8988T (cell line): ENCODE measurements at places on chromosomes 3 and 15.
A peak's percentile ranks its signal among the peaks of the same experiment; 100 is the strongest.

DNA sequence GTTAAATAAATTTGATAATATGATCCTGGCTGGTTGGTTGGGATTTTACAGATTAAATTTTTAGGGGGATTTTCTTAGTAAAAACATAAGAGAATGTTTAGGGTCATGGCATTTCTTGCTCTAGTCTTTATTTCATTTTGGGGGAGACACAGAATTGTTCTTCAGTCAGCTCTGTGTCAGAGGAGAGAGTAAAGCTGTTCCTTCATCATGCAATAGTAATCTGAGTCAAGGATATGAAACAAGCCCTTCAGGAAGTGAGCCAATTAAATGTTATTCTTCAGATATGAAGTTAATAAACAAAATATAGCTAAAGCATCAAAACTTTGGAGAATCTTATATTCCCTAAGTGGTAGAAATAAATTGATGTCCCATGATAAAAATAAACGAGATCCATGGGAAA, 22.9 kb upstream of the SLC4A7 start:
- no peak for DNase-seq

DNA sequence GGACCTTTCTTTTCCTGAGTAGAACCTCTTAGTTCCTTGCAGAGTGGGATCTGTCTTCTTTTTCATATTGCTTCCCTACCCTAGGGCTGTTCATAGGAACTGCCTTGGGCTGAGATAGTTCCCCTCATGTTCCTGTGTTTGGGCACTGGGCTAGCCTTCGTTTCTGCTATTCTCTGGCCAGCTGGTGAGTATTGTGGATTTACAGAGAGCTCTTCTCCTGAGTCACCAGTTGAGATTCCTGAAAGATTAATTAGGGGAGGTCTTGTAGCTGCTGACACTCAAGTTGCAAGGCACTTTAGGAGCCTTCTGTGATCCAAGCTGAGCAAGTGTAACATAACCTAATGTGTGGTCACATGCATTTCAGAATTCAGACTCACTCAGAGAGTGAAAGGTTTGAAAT, 30.7 kb downstream of the CHD2 start:
- no peak for DNase-seq

GRCh38 chr3:149180057-149180573, 41.5 kb downstream of the CP start:
- DNase-seq: peak; percentile 14

DNA sequence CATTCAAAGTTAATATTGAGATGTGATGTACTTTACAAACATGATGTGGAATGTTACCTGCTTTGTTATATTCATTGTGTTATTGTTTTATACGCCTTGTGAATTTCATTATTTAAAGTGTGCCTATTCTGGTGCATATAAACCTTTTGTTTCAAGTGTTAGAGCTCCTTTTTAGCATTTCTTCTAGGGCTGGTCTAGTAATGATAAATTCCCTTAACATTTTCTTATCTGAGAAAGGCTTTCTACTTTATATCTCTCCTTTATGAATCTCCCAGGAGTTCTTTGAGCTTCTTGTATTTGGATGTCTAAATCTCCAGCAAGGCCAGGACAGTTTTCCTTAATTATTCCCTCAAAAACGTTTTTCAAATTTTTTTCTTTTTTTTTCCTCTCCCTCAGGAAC, 1005.6 kb downstream of the IGSF11 start:
- DNase-seq: no peak

- DNase-seq: no peak
Observed at GRCh38 chr15:31483053-31483985, 156.7 kb downstream of the KLF13 start.

DNA sequence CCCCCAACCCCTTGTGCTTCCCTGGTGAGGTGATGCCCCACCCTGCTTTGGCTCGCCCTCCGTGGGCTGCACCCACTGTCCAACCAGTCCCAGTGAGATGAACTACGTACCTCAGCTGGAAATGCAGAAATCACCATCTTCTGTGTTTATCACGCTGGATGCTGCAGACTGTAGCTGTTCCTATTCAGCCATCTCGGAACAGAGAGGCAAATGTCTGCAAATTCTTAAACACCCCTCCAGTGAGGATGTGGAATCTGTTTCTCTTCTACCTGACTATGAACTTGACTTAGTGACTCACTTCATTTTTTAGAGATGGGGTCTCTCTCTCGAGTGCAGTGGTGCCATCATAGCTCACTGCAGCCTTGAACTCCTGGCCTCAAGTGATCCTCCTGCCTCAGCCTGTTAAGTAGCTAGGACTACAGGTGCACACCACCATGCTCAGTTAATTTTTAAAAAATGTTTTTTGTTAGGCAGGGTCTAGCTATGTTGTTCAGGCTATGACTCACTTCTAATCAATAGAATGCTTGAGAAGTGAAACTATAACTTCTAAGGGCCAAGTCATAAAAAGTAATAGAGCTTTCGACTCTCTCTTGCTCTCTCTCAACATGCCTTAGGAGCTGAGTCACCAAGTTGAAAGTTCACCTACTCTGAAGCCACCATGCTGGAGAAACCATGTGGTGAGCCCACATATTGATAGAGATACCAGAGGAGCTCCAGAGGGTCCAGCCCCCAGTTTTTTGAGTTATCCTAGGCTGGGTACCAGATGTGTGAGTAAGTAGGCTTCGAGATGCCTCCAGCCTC, 11.5 kb upstream of the PARP14 start:
- no peak for DNase-seq

- DNase-seq: no peak
Observed at GRCh38 chr3:146269271-146269670, 18.4 kb upstream of the PLSCR4 start.
